ENCODE measurements at places on chromosomes 4 and X.

DNA sequence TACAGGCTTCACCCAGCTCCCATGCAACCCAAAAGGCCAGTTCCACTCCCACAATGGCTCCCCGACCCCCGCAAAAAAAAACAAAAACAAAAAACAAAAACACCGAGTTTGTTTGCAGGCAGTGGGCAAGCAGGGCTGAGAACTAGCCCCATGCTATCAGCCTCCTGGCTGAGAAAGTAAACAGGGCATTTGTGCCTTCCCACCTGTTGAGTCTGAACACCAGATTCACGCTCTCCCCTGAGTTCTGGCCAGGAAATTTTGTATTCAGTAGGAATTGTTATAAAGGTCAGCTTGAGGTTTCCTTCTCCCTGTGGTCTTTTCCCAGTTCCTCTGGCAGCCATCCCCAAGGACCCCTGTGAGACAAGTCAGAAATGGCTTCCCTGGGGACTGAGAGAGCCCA is 1066.5 kb downstream of the GLUD2 start:
- DNase-seq: no peak

DNA sequence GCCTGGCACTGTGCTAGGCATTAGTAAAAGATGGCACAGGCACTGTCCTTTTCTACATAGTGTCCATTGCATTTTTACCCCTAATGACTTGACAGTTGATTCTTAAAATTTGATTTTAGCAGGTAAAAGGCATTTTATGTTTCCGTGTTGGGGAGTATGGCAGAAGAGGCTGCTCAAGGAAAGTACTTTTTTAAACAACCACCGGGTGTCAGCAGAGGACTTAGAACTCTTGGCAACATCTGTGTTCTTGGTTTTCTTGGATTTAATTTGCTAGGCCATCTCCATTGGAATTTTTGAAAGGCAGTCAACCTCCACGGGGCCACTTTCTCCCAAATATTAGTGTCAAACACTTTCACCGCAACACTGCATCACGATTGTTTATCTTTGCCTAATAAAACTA is 102.9 kb downstream of the TSPAN7 start:
- no peak for DNase-seq

DNA sequence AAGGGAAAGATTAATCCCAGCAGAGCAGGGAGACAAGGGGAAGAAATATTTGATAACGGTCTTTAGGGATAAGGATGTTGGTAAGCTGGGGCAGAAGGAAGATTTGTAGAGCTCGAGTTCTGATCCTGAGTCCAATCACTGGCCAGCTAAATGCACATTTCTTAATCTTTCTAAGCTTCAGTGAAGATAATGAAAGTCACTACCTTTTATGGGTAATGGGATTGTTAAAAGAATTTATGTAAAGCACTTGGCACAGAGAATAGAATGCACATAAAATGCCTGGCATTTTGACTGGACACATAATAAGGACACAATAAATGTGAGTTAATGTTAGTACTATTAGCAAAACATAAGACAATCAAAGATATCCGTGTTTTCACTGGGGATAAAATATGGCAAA is 43.3 kb downstream of the NCAPG start:
- DNase-seq: no peak

GRCh38 chr4:186617921-186618320 is 62.6 kb upstream of the MTNR1A start:
- DNase-seq: no peak

GRCh38 chr4:76407440-76408119 is 13.4 kb downstream of the CCDC158 start:
- no peak for DNase-seq

DNA sequence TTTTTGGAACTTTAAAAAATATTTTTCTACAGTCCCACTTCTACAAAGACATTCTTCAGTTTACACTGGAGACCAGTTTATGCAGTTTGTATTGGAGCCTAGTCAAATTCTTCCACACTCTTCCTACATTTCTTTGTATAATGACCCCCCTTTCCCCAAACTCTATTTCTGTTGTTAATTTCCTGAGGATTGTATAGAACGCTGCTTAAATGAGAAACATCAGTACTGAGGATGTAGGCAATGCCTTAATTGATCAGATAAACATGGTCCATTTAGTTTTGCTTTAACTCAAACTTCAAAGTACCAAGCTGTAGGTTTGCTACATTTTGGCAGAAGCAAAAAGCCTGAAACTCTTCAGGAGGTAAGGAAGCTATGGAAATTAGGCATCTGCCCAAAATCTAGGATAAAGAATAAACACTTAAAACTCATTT is 155.5 kb downstream of the SLC7A11 start:
- DNase-seq: no peak

DNA sequence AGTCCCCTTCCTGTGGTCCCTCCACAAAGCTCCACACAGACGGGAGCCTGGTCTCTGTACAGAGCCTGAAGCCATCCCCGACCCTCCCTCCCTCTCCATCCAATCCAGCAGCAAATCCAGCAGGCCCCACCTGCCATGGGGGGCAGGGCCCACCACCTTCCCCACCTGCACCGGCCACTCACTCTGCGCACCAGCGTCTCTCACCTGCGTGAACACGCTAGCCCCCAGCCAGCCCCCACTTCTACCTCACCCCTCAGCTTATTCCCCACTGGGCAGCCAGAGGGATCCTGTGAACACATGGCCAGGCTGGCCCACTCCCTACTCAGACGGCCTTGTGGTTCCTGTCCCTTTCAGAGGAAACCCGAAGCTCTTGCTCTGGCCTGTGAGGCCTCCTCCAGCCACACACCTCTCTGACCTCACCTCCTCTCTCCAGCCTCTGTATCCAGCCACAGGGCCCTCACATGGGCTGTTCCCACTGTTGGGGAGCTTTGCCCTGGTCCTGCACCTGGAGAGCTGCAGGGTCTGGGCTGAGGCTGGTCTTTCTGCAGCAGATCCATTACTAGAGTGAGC is 70.9 kb downstream of the WFS1 start:
- DNase-seq: no peak

- DNase-seq: no peak
These were observed 24.0 kb downstream of the HAND2 start for GRCh38 chr4:173505924-173506518.

GRCh38 chr4:8419222-8420041 is 21.1 kb downstream of the ACOX3 start:
- no peak for DNase-seq

DNA sequence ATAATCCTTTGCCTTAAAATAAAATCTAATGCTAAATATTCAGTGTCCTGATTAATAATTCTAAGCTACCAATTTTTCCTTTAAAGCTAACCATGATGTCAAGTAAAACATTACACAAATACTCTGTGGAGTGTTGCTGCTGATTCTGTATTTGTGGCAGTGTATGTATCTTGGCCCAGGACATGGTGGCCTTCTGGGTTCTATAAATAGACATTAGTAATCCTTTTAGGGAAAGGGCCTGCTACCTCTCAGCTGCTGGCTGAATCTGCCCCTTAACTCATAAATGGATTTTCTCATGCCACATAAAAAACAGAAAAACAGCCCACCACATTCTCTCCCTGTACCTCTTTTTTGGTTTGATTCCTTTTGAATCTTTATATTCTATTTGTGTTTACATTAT is 1.2 kb upstream of the XK start:
- no peak for DNase-seq

GRCh38 chr4:64200001-64200555 is 209.2 kb downstream of the TECRL start:
- no peak for DNase-seq

- DNase-seq: no peak
These were observed 10.2 kb upstream of the INTU start for GRCh38 chr4:127622621-127622920.
